ENCODE measurements at places on chromosomes 6 and 20.

GRCh38 chr6:156175971-156176421, 601.2 kb upstream of the ARID1B start:
- DNase-seq = peak; percentile 31

GRCh38 chr20:16537025-16537665, 36.1 kb downstream of the KIF16B start:
- peak; percentile 63 for DNase-seq

- no peak for DNase-seq
Observed at GRCh38 chr6:35651244-35651643, 37.5 kb downstream of the FKBP5 start.

DNA sequence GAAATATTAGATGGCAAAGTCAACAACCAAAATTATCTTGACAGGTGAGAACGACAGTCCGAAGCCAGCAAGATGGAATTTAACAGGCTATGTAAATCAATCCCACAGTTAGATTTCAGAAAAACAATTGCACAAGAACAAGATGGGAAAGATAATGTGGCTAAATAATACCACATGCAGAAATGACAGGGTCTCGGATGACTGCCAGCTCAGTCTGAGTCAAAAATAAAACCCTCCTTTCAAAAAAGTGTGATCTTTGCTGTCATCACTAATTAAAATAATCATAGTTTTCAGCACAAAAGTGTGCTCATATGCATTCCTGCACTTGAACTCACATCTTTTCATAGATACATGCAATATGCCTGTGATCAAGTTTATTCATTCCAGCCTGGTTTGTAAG, 25.9 kb downstream of the FOXQ1 start:
- DNase-seq = no peak

- DNase-seq = no peak
Observed at GRCh38 chr6:41693281-41694240, 41.8 kb downstream of the TFEB start.

DNA sequence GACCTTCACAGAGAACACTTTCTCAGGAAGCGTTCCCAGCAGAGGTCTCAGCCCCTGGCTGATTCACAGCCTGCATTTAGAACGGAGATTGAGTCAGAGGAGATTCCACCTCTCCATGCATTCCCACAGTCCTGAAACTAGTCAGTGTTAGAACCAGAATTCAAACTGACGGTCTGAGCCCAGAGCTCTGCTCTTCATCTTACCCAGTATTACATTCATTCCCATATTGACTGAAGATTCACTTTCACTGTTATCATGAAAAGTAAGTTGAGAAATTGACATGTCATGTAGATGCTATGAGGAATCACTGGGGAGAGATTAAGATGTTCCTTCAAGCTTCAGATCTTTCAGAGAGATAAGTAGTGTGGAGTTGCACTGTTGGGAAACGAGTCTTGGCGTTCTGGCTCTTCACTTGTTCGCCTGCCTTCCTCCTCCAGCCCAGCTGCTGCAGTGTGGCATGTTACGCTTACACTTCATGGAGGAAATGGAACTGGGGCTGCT, 28.3 kb downstream of the MAS1 start:
- no peak for DNase-seq

GRCh38 chr6:133787122-133787521, 101.8 kb upstream of the TCF21 start:
- no peak for DNase-seq

DNA sequence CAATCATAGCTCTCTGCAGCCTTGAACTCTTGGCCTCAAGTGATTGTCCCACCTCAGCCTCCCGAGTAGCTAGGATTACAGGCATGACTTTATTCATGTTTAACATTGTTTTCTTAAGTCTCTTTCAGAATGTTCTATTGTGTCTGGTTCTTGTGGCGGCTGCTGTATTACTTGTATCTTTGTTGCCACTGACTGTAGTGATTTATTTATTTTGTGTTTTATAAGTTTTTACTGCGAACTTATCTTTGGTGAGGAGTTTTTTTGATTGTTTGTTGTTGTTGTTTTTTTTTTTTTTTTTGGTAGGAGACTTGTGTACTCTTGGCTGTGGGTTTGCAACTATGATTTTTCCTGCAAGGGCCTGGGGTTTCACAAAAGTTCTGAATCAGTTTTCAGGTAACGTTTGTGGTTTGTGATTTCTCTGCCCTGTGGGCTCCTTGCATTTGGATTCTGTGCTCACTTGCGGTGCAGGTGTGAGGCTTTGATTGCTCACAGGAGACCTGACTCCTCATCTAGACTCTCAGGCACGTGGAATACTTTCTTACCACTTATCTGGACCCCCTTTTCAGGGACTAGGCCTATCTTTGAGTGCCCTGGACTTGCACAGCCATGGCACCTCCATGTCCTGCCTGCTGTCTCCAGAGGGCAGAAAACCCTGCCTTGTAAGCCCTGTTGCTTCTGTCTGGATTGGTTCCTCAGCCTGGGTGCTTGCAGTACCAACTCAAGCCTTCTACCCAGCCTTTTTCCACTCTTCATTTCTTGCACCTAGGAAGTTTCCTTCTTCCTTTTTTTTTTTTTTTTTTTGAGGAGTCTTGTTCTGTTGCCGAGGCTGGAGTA, 25.2 kb downstream of the KIF25 start:
- no peak for DNase-seq

DNA sequence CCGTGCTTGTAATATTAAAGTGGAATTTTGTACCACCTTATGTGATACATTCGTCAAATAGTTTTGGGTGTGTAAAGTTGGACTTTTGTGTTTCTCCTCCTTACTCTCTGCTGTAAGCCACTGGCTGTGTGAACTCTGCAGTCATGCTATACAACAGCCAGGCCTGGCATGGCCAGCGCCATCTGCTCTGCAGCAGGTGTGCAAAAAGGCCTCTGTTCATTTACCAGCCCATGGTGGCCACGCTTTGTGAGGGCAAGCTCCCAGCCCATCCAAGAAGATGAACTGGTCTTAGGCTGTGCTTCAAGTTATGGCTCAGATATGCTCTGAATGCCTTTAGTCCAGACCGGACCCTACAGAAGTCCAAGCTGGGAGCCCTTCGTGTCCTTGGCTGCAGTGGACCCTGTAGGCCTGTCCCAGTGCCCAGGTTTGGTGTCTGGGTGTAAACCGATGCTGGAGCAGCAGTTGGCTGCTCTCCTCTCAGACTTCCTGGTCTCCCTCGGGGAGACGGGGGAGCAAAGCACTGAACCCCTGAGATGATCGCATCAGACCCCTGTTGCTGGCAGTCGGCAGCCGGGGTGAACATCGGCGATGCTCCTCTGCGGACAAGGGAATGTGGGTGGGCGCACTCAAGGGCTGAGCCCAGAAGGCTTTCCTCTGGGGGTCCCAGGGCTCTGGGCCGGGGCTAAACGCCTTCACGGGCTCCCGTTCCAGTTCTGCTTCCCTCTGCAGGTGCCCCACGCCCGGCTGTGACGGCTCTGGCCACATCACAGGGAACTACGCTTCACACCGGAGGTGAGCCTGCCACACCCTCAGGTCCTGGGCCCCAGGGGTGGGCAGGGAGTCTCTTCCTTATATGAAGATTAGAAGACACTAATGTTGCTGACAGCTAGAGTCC, 28.6 kb upstream of the PCMTD2 start:
- no peak for DNase-seq

DNA sequence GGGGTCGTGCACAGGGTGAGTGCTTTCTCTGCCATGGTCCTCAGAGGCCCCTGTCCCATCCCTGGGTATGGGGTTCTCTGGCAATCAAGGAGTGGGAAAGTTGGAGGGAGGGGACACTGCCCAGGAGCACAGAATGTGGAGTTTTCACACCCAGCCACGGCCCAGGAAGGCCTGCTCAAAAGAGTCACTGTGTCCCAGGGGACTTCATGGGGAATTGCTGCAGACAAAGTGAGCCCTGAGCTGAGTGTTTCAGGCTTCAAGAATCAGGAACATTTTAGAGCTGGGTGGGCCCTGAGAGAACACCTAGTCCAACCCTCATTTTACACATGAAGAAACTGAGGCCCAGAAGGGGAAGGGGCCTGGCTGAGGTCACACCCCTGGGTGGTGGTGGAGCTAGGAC, 5.7 kb downstream of the MAPK13 start:
- DNase-seq = no peak

DNA sequence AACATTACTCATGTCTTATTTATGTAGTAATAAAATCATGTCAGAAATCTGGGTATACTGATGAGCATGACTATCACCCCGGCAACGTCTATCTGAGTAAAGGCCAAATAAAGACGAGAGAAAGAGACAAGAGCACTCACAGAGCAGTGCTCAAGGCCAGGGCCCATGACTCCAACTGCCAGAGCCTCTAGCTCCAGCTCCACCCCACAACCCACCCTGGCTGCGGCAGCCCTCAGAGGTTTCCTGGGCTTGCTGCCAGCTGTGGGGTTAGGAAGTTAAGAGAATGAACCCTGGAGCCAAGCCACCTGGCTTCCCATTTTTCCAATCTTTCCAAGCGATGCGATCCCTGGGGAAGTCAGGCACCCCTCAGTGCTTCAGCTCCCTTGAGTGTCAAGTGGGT, 92.0 kb upstream of the PAX1 start:
- DNase-seq = no peak

GRCh38 chr6:4802312-4802935, 26.2 kb downstream of the CDYL start:
- DNase-seq = no peak

DNA sequence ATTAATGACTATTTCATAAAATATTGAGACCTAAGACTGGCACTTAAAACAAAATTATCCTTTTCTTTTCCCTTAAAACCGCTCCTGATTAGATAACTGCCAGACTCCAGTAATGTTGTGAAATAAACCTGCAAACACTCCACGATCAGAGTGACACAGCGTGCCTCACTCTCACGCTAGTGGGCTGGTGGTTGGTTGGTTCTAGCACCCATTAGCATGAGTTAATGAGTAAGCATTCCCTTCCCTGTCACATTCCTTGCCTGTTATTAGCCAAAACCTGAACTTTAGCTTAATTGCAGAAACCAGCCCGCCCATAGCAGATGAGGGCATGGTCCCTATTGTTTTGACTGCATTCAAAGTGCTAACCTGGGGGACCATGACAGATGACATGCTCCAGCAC, 193.4 kb downstream of the CD83 start:
- DNase-seq = no peak

- DNase-seq = no peak
Observed at GRCh38 chr20:38418509-38419204, 16.5 kb downstream of the SNHG17 start.

- no peak for DNase-seq
Observed at GRCh38 chr20:62666736-62667529, 24.6 kb downstream of the SLCO4A1 start.

DNA sequence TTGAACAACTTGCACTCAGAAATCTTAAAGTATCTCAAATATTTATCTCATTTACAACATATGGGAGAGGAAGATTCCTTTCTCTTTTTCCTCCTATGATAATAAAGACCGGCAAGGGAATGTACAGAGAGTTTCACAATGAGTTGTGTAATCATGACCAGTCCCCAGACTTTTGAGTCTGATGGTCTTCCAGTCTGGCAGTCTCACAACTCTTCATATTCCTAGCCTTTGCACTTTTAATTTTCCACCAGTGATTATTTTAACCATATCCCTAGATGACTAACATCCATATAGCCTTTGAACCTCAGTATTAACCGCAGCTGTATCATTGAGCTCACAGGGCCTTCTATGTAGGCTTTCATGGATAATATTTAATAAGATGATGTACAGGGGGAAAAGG, 278.5 kb downstream of the KHDC1L start:
- no peak for DNase-seq

DNA sequence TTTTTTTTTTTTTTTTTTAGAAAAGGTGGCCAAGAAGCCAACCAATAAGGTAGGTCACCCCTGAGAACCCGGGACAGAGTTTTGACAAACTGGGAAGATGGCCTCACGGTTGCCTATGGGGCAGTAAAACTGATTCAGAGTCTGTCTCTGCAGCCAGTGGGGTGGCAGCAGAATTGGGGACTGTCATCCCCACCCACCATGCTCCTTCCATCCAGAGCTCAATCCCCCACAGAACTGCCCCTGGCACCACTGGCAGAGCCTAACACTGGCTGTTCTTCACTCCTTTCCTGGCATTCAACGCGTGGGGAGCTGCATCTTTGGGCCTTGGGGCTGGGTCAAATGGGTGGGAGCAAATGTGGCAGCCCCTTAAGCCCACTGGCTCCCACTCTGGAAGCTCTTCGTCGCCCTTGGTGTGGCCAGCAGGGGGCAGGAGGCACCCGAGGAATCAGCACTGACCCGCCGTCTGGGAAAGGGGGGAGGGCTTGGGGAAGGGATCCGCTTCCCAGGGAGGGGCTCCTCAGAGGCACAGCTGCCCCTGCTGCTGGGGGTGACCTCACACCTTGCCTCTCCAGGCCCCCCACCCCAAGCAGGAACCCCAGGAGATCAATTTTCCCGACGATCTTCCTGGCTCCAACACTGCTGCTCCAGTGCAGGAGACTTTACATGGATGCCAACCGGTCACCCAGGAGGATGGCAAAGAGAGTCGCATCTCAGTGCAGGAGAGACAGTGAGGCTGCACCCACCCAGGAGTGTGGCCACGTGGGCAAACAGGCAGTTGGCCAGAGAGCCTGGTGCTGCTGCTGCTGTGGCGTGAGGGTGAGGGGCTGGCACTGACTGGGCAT, 10.4 kb downstream of the CD40 start:
- peak; percentile 13 for DNase-seq

- DNase-seq = no peak
Observed at GRCh38 chr6:139402876-139403386, 28.5 kb upstream of the CITED2 start.

DNA sequence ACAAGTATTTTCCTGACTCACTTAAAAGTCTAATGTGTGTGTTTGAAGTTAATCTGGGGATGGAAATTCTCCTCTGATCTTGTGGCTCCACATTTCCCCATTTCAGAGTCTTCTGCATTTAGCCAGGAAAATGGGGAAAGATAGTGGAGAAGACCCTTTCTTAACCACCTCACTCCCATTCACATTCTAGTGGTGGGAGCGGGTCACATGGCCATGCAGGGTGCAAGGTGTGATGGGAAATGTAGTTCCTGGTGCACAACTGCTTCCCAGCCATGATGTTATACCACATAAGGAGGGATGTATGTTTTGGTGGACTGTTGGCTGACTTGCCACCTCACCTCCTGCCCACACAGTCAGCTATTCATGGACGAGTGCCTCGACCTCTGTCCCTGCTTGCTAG, 61.8 kb downstream of the BANF2 start:
- DNase-seq = no peak

GRCh38 chr6:127963495-127963894, 62.6 kb upstream of the THEMIS start:
- no peak for DNase-seq

DNA sequence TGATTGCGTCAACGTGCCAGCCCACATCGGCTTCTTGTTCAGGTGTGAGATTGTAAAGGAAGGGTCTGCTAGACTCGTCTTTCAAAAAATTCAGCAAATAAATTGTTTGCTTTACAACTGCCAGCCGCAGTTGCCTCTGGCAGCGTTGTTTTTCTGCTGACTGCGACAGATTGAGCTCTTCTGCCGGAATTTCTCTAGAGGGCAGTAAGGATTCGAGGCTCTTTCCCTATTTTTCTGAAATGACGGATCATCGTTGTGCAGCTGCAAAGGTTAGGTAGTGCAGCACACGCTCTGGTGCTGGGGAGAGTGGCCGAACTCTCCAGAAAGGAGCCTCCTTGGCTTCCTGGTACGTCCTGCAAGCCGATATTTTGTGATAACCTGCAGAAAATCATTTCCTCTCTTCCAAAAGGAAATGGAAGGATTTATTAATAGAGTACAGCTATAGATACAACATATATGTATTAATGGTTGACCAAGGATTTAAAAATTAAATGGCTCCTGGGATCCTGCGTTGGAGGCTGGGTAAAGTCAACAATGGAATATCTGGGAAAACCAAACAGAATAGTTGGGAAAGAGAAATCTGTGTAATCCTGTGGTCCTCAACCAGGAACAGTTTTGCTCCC, 121.9 kb upstream of the ZFP64 start:
- no peak for DNase-seq

All from Kasumi-1 (cell line).